ENCODE measurements at places on chromosomes 7 and 10.

GRCh38 chr10:36313142-36313541, 671.0 kb upstream of the FZD8 start:
- DNase-seq, result no peak

- DNase-seq, result no peak
Measured at GRCh38 chr7:90532231-90532929, 62.9 kb downstream of the PTTG1IP2 start.

- DNase-seq, result no peak
Measured at GRCh38 chr10:93352638-93353383, 129.3 kb downstream of the MYOF start.

GRCh38 chr10:9825491-9826018, 1192.1 kb upstream of the CELF2 start:
- DNase-seq, result peak; percentile 37

GRCh38 chr10:92552310-92552709, 21.6 kb downstream of the IDE start:
- no peak for DNase-seq

DNA sequence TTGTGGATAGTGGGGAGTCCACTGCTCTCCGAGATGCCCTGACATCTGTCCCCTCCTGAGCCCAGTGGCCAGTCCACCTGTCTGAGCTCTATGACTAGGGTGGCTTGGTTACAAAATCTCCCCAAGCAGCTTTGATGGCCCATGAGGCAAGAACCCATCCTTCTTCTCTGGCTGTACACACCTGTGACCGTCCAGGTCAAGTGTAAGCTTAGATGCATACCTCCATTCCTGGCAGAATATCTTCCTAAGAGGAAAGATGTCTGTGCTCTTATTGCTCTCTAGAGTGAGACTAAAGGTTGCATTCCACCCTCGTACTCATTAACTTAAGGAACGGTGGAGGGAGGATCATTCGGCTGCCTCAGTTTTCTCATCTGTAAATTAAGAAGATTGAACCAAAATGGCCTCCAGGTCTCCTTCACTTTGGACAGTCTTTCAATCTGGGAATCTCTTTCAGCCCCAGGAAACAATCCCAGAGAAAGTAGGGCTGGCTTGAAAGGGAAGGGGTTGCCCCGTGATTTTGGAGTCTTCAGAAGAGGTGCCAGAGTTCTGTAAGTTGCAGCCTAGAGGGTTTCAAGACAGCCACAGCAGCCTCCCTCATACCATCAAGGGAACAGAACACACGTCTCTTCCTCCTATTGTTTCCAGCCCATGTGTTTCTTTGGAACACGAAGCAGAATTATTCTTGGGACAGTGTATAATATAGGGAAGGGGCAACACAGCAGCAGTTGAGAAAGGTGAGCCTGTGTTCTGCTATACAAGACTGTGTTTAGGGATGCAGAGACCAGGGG, 5.5 kb downstream of the HOXA4 start:
- no peak for DNase-seq

GRCh38 chr10:128489324-128490247, 363.4 kb upstream of the MKI67 start:
- DNase-seq, result no peak

- DNase-seq, result peak; percentile 85
Measured at GRCh38 chr10:91617072-91617609, 15.7 kb downstream of the PPP1R3C start.

DNA sequence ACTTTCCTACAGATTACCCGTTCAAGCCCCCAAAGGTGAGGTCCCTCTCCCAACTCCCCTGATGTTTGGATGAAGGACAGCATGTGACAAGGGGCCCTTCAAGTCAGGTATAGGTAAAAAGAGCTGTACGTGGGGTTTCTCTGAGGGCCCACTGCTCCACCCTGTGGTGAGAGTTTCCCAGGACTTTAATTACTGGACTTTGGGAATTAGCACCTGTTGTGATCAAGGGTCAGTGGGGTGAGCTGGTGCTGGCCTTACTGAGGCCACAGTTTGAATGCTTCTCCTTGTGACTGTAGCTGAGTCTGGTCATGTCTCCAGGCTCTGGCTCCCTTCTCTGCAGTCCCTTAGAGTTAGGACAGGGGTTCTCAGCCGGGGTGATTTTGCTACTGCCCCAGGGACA, 16.8 kb downstream of the UBE2D4 start:
- no peak for DNase-seq

DNA sequence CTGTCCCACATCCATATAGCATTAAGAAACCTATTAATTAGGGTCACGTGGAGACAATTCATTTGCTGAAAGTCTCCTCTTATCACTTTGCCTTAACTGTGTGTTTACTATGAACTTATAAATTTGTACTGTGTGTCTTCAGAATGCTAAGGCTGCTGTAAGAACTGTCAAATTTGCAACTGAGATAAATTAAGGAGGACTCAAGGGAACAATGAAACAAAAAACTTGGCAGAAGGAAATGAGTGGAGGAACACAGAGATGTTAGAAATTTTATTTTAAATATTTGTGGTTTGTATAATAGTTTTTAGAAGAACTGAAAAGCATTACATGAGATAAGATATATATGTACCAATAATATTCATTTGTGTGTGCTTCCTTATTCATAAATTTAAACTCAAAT, 1005.3 kb upstream of the SORCS1 start:
- no peak for DNase-seq

DNA sequence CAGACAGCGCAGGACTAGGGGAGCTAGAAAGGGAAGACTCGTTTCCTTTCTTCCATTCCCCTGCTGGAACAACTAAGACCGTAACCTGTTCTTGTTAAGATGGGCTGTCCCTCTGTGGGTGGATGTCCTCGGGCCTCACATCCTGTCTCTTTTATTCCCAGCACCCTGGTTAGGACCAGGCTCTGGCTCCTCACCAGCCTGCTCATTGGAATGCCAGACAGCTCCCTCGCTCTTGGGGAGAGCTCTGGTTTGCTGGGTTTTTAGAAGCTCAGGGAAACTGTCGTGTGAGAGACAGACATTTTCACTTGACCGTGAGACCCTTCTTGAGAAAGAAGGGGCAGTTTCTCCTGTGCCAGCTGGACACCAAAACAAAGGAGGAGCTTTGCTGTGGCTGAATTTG, 58.1 kb upstream of the HABP2 start:
- no peak for DNase-seq
